ENCODE measurements at places on chromosomes 6 and 20.

DNA sequence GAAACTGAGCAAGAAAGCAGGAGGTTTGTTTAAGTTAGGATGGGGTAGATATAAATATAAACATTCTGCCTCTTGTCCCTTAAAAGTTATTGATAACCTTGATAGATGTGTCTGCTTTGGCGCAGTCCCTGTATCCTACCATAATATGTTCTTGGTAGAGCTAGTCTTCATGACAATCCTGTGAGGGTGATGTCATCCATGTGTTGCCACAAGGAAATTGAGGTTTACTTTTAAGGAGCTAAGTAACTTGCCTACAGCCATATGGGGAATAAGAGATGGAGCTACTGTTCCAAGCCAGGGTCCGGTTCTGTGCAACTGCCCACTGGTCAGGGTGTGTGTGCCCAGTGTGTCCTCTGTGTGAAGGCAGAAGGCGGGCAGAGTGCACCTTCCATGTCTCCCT, 78.5 kb downstream of the SSR1 start:
- DNase-seq = no peak

DNA sequence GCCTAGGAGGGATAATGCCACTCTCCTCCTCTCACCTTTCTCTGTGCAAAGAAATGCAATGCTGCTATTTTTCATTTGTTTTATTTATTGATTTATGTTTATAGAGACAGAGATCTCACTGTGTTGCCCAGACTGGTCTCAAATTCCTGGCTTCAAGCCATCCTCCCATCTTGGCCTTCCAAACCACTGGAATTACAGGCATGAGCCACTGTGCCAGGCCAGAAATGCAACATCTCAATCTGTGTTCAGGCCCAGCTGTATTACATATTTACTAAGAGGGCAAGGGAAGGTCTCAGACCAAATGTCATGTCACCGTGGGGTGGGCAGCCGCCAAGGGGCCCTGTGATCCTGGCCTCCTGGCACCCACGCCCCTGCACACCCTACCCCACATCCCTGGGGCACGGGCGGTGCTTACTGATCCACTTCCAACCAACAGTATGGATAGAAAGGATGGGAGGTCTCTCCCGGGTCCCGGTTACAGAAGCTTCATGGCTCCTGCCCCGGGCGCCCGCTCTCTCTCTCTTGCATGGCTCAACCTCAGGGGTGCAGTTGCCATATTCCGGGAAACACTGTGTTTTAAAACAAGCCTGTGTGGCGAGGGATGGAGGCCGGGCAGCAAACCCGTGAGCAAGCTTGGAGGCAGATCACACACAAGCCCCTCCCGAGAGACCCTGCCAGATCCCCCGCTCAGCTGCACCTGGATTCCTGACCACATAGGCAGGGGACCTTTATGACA, 111.8 kb downstream of the AGPAT4 start:
- DNase-seq = peak; percentile 44

GRCh38 chr6:34888514-34888856, 570 bp upstream of the ANKS1A start:
- peak; percentile 13 for DNase-seq

GRCh38 chr6:140671926-140672325, 1297.5 kb upstream of the CITED2 start:
- DNase-seq = no peak

DNA sequence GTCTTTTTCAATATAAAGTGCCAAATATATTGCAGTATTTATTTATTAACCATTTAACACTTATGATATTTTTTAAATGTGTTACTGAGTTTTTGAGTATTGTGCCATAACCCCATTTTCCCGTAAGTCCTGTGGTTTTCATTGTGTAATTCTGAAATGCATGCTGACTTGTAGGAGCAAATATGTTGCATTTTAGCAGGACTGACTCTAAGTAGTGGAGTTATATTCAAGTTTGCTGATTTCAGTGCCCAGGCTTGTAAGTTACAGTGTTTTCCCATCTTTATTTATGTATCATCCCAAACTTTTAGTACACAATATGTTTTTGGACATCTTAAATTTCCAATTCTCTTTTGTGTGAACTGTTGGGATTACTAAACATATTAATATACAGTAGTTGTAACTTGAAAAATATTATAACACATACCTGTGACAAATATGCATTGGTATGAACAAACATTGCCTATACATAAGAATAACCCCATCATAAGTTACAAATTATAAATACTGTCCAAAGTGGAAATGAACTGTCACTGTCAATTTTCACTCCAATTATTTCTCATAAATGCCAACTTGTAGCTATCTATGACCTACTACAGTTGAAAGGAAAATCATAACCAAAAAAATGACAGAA, 179.3 kb upstream of the RUNX2 start:
- DNase-seq = peak; percentile 38

DNA sequence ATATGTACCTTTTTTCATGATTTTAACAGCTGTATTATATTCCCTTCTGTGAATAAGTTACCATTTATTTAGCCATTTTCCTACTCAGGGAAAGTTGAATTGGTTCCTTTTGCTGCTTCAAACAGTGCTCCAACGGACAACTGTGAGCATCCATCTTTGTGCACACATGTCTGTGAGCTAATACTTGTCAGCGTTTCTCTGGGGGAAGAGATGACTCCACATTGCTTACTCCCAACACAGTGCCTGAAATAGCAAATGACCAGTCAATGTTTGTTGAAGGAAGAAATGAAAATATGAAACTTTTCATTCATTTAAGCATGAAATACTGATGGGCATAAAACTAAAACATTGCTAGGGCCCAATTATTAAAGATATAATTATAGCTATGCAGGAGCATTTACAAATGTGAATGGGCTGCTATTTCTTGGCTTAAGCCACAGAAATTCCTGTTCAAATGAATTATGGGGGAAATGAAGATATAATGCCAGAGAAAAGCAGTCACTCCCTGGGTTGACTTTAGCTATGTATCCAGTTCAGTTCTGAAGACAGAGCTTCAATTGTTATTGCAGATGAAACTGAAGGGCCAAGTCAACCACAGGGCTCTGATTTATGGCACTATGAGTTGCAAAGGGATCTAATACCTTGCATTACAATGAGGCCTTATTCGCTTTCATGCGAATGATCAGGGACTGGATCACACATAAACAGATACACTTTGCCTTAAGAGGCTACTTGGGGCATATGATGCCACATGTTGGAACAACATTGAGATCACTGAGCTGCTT, 47.4 kb upstream of the FOXC1 start:
- DNase-seq = no peak

DNA sequence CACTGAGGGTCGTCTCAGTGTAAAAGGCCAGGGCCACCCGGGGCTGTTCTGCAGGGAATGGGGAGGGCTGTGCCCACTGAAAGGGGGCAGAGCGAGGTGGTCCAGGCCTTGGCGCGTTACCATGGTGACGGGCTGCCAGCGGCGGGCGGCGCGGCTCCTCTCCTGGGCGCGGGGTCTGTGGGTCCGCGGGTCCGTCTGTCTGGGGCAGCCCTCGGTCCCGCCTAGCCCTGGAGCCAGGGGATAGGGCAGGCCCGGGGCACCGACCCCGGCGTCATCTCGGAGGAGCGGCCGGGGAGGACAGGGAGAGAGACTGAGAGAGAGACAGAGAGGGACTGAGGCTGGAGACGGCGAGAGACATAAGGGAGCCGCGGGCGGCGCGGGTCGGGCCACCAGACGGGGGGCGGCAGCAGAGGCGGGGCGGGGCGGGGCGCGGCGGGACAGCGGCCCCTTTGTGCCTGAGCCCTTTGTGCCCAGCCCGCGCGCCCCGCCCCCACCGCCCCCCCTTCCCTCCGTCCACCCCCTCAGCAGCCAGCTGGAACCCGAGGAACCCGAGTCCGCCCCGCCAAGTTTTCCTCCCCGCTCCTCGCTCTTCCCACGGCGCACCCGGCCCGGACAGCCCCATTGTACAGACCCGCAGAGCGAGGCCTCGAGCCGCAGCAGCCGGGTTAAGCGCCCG, at the start of gene KIAA1755:
KIAA1755 (minus strand) TSS at position 358 of the 676 bp plus-strand sequence; CDS start at position 123, 235 bp downstream.
- peak; percentile 39 for DNase-seq

- no peak for DNase-seq
Observed at GRCh38 chr6:43170417-43170930, 595 bp upstream of the SRF start.

GRCh38 chr20:61742097-61742825, 323.4 kb downstream of the TAF4 start:
- DNase-seq = peak; percentile 1

DNA sequence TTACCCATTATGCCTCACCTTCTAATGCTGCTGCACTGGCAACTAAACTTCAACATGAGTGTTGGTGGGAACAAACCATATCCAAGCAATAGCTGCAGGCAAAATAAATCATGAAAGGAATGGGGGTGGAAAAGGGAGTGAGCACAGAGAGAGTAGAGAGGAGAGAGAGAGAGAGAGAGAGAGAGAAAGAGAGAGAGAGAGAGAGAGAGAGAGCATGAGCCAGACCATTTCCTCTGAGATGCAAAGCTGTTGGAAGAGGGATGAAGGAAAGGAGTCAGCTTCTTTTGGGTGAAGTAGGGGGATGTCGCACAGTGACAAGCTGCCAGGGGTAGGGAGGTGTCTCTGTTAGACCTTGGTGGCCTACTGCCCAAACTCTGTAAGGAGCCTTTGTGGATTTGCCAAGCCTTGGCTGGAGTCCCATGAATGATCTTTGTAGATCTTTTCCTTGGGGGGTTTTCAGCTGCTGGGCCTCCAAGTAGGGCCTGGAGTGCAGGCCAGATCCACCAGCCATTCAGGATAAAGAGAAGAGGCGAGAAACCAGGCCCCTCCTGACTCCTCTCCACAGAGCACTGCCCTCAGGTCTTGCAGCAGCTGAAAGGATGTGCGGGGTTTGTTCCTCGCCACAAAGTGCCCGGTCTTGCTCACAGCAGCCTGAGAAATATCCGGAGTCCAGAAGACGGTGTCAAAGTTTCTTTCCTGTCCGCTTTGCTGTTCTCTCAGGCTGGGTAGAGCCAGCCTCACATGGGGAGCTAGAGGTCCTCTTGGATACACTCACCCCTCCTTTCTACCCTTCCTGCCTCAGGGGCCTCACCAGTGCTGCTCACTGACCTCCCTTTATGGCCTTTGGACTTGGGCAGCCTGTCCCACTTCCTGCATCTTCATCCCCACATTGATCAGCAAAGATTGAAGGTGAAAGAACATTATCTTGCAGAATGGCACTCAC, 17.8 kb downstream of the BTBD3 start:
- DNase-seq = no peak

GRCh38 chr20:62367633-62368391, 700 bp upstream of the LAMA5 start:
- no peak for DNase-seq

- DNase-seq = no peak
Observed at GRCh38 chr6:7809346-7809745, 83.4 kb downstream of the BMP6 start.

DNA sequence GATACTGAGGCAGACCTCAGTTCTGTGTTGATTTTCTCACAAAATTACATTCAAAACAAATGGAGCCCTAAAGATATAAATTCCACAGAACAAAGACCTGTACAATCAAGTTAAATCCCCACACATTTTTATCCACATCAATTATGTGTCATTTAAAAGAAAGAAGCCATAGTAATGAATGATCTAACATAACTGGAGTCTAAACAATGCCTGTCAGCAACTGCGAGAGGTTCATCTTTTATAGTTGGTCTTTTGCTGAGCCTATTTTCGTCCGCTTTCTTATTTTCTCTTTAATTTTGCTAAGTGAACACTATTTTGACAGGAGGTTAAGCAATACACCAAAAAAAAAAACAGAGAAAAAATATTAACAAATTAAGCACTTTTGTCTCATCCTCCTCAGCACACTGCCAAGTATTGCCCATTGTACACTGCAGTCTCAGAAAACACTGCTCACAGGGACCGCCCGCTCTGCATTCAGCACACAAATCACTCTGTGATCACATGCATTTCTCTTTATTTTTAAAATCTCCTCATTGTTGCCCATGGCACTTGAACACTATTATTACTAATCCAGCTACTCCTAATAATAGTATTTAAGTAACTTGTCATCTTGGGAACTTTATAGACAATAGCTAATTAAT, 140.8 kb downstream of the BTBD9 start:
- no peak for DNase-seq

DNA sequence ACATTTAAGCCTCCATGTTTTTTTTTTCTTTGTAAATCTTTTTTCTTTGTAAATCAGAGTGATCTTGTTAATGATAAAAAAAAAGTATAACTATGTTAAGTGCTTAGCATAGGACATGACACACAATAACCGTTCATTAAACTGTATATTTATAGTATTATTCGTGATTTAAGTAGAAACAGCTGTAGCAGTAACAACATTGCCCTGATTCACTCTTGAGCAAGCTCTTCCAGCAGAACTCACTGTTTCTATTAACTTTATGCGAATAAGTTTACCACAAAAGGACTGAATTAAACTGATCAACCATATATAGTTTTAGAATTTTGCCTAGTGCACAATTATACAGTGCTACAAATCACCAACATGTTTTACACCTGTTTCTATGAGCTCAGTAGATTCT, 1338.0 kb upstream of the EYS start:
- no peak for DNase-seq

DNA sequence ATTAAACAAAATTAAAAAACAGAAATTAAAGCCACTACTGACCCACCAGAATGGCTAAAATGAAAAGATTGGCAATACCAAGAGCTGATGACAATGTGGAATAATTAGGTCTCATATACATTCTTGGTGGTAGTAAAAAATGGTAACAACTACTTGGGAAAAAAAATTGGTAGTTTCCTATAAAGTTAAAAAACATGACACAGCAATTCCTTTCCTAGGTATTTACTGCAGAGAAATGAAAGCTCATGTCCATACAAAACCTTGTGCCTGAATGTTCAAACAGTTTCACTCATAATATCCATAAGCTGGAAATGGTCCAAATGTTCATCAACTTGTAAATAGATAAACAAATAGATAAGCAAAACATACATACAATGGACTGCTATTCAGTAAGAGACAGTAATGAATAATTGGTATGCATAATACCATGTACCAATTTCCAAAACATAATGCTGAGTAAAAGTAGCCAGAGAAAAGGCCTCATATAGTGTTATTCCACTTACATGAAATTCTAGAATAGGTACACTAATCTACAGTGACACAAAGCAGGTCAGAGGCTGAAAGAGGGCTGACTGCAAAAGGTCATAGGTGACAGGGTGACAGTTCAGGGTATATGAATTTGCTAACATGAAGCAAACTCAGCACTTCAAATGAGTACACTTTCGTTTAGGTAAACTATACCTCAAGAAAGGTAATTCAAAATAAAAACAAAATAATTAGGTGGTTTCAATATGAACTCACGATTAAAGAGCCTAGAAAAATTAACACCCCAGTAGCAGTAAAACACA, 53.0 kb downstream of the B3GAT2 start:
- DNase-seq = no peak

GRCh38 chr6:54802775-54803634, 43.6 kb upstream of the FAM83B start:
- DNase-seq = peak; percentile 58

DNA sequence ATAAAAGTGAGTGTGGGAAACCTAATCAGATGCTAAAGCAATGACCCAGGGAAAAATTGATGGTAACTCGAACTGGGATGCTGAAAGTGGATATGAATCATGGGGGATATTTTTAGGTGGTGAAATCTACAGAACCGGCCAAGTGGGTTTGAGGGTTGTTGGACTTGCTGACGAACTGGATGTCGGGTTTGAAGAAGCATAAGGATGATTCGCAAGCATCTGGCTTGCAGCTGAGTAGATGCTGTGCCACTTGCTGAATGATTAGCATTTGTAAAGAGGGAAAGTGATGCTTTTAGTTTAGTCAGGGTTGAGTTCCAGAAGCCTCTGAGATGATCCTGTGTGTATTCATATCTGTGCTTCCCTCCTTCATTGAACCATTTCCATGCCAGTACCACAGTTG, 54.9 kb downstream of the UBR2 start:
- peak; percentile 10 for DNase-seq

GRCh38 chr6:123393331-123393730, 243.4 kb downstream of the TRDN start:
- DNase-seq = peak; percentile 49

- peak; percentile 40 for DNase-seq
Observed at GRCh38 chr6:12265791-12266190, 24.4 kb upstream of the EDN1 start.
